ENCODE measurements at places on chromosomes 3 and 15.
A peak's percentile ranks its signal among the peaks of the same experiment; 100 is the strongest.

- DNase-seq = no peak
These were observed 471.2 kb downstream of the MFSD1 start for GRCh38 chr3:159273070-159273469.

- no peak for DNase-seq
These were observed 114.8 kb downstream of the IL12A start for GRCh38 chr3:160103397-160103796.

GRCh38 chr3:24503616-24504113 lies 9.0 kb upstream of the THRB start:
- DNase-seq = no peak

- DNase-seq = peak; percentile 22
These were observed 46.1 kb downstream of the WHAMM start for GRCh38 chr15:82855286-82856100.

DNA sequence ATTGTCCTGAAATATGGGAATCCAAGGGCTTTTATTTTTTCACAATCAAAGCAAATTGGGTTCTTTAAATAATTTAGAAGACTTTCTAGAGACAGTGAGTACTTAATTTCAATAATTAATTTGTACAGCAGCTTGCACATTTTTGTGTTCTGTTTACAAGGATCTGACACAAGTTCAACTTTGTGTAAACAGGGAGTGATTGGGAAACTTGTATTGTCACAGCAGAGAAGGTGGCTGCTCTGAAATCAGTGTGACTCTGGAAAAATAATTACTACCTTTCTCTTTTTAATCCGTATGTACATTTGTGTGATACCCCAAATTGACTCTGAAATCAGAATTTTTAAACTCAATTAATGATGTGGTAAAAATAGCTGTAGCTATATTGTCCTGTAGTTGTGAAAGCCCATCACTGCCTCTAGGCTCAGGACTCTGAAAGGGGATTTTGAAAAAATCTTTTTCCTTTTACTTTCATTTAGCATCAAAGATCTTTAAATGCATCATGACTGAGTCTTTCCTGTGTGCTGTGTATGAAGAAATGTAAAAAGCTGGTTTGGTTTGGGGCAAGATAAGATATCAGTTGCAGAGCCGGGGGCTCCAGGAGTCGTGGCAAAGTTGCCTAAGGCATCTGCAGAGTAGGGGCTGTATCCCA lies 45.1 kb downstream of the MFSD1 start:
- DNase-seq = no peak

Measured in HAP-1 (cell line).